ENCODE measurements at places on chromosomes 4 and X.

DNA sequence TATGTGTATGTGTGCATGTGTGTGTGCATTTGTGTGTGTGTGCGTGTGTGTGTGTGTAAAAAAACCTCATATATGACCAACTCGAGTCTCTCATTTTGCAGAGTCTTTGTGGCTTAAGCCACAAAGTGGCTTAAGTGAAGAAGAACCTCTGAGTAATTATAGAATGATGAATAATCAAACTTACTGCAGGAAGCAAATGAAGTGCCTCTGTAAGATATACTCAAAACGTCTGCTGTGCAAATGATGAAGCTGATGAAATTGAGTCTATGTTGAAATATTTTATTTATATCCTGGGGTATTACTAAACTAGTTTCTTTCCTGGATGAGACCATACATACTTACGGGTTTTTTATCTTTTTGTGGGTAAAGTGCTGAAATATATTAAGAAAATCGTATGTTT lies 1198.7 kb downstream of the PCDH7 start:
- no peak for DNase-seq

DNA sequence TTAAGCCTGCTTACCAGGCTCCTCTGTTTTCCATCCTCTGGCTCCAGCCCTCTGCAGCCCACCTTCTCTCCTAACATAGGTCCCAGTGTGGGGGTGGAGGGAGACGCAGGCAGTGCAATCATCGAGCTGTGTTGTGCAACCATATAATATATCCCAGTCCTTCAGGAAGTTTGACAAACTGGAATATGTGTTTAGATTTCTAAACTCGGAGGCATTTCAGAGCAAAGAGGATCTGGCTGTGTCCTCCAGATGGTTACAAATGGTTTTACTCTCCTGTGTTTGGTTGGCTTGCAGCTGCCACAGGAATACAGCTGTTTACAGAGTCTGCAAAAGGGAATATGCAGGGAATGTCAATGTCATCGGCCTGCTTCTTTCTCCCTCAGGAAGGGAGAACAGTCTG lies 195.3 kb upstream of the LNX1 start:
- DNase-seq = no peak

DNA sequence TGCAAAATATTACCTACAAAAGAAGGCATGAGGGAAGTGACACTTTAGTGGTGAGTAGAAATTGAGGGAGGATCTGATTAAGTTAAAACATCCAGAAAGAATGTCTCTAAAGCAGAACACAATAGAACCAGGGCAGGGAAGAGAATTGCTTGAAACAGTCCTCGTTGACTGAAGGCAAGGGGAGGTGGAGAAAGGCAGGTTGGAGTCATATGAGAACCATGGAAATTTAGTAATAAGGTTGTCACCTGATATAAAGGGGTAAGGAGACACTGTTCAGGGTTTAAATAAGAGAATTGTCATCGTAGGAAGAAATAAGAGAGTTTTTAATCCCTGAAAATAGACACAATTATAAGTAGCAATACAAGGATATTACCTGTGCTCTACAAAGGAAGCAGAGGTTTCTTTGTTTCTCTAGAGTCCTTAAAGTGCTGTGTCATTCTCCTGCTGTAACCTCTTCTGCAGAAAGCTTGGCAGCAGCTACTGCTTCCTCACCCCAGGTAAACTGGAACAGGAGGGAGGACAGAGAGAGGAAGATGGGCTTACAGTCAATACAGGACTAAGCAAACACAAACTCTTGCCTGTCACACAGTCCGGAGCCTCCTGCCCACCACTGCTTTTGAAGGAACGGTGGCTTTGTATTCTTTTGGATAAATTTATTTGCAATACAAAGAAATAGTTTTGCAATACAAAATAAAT lies 258.4 kb downstream of the PPARGC1A start:
- DNase-seq = no peak

GRCh38 chr4:71855944-71856343 lies 72.1 kb upstream of the GC start:
- no peak for DNase-seq

- DNase-seq = no peak
These were observed 8.3 kb upstream of the DLG3 start for GRCh38 chrX:70436343-70436742.

GRCh38 chrX:155953055-155953454 lies 44.4 kb upstream of the IL9R start:
- DNase-seq = no peak

DNA sequence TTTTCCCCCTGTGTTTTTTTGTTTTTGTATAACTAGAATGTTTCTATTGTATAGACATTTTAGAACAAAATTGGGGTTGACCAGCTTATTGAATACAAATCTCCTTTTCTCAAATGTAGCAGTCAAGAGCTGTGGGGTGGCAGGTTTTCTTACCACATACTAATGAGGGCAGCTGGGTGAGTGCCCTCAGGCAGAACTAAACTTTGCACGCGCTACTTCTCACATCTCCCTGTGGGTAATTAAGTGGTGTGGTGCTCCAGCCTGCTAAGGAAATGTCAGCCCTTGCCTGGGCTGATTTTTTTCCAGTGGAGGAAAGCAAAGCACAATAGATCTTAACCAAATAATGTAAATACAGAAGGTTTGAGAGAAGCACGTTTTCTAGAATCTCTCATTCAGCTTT lies 717.6 kb upstream of the TENM3 start:
- DNase-seq = no peak
